NCI-H524 (cell line): ENCODE measurements at places on chromosomes 2 and 18.
A peak's percentile ranks its signal among the peaks of the same experiment; 100 is the strongest.

DNA sequence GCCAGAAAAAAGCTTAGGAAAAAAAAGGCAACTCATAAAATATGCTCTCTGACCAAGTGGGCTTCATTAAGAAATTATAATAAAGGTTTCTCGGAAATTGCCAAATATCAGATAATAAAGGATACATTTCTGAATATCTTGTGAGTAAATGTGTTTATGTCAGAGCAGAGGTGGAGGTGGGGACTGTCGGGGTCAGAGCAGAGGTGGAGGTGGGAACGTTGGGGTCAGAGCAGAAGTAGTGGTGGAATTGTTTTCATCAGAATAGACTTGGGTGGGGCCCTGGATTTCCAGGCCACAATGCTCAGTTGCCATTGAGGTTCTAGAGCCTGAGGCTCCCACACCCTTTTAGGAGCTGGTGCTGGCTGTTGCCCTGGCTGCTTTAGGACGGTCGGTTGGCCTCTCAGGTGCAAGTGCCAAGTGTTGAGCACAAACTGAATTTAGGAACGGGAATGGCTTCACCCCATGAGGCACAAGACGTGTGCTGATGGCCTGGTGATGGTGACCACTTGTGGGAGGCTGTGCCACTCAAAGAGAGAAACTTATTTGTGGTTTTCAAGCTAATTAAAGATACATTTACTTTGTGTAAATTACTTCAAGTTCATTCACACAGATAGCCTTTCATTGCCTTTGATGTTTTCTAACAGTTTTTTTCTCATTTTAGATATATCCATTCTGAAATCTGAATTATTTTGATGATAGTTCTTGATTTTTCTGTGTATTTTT is 131.5 kb downstream of the ATP9B start:
- DNase-seq: no peak

- DNase-seq: no peak
These were observed 40.5 kb upstream of the GAREM1 start for GRCh38 chr18:32511147-32511546.

DNA sequence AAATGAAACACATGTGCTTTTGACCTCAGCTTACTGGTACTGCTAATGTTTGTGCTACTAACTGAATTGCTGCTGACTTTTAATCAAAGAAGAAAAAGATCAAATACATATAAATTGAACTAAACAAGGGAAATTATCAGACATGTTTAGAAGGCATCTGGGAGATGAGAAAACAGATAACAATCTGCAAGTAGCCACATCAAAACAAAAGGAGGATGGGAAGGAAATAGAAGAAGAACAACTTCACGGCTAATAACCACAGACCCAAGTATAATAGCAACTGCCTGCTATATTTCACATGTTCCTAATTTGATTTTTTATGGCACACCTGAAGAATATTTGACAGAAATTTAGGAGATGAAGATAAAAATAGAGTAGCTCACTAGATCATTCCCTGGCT is 542.6 kb upstream of the SYT4 start:
- no peak for DNase-seq

DNA sequence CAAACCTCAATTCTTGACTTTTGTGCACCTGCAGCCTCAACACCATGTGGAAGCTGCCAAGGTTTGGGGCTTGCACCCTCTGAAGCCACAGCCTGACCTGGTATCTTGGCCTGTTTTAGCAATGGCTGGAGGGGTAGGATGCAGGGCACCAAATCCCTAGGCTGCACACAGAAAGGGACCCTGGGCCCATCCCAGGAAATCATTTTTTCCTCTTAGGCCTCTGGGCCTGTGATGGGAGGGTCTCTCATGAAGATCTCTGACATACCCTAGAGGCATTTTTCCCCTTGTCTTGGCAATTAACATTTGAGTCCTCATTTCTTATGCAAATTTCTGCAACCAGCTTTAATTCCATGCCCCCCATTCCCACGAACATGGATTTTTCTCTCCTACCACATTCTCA is 10.2 kb downstream of the IL18R1 start:
- DNase-seq: no peak

- peak; percentile 22 for DNase-seq
These were observed 454.6 kb upstream of the TRIB2 start for GRCh38 chr2:12261986-12262680.

DNA sequence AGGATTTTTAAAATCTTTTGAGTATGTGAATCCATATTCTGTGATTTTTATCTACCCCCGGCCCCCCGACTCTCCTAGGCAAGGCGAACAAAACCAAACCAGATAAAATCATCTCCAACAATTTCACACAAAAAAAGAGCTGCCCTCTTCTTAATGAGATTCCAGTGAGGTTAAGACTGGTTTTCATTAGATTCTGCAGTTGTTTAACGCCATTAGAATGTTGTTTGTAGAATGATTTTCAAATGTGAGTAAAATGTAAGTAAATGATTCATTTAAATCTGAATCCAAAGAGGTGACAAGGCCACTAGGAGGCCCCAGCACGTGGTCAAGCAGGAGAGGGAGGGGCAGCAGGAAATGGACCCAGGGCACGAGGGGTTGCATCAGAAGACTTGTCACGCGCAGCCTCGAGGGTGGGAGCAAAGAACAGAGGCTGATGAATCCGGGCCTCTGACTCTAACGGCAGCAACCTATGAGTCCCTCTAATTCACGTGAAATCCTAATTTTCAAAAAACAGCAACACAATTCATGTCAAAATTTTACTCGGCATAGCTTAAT is 24.3 kb upstream of the KLHL29 start:
- no peak for DNase-seq

DNA sequence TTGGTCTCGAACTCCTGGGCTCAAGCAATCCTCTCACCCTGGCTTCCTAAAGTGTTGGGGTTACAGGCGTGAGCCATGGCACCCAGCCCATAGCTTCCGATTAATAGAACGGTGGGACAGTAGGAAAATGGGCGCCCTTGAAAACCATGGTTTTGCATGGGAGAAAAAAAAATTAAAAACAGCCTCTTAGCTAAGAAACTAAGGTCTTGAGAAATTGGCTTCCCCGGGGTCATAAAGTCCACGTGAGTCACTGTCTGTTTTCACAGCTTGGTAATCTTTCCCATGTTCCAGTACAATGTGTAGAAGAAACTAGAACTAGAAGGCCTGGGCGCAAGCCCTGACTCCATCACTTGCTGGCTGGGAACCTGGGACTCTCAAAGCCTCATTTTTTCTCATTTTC is 20.7 kb downstream of the B3GNT2 start:
- no peak for DNase-seq

- DNase-seq: no peak
These were observed 73.8 kb upstream of the ZFP36L2 start for GRCh38 chr2:43300222-43300621.

DNA sequence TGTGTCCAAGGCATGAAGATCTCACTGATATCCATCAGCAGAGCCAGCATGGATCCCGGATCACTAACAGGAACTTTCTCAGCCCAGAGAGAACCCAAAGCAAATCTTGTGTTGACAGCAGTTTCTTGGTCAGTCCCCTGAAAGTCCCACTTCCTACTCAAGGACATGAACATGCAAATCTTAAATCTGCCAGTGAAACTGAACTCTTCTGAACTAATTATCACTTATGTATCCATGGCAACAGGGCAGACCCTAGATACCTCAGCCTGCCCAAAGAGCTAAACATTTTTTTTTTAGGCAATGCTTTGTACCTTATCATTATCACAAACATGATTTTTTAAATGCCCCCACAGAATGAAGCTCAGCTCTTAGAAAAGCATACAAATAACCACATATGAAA is 127.8 kb upstream of the DDX18 start:
- DNase-seq: no peak

DNA sequence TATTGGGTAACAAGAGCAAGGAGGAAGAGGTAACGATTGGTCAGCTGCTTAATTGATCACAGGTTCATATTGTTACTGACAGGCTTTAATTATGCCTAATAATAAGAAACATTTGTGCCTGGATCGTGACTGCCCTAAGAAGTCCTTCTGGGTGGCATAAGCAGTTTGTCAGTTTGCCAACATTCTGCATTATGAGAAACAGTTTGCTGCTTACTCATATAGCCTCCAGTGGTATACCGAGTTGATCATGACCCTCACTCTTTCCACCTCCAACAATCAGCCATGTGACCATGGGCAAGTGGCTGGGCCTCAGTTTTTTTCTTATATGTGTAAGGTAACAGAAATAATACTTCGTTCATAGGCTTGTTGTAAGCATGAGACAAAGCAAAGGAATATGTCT is 96.6 kb upstream of the CABLES1 start:
- DNase-seq: no peak

- no peak for DNase-seq
These were observed 46.0 kb downstream of the SOCS6 start for GRCh38 chr18:70334728-70335329.

GRCh38 chr2:202221873-202222272 is 16.5 kb downstream of the SUMO1 start:
- no peak for DNase-seq

- no peak for DNase-seq
These were observed 529.6 kb downstream of the NR4A2 start for GRCh38 chr2:155802888-155803287.

GRCh38 chr18:48339692-48340091 is 69.5 kb downstream of the ZBTB7C start:
- no peak for DNase-seq

DNA sequence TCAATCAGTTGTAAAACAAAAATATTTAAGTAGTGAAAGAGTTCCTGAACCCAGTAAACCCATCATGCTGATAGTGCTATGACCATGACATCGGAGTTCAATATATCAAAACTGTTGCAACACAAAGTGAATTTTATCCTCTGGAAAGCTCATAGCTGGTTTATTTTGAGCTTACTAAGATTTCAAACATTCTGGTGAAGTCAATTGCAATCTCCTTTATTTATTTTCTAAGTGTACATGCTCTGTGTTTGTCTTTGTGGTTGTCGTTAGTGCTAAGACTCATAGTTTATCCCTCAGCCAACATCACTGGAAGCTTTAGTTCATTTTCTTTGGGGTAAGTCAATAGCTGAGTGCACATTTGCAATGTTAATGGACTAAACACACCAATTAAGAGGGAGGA is 91.9 kb downstream of the QPCT start:
- no peak for DNase-seq

DNA sequence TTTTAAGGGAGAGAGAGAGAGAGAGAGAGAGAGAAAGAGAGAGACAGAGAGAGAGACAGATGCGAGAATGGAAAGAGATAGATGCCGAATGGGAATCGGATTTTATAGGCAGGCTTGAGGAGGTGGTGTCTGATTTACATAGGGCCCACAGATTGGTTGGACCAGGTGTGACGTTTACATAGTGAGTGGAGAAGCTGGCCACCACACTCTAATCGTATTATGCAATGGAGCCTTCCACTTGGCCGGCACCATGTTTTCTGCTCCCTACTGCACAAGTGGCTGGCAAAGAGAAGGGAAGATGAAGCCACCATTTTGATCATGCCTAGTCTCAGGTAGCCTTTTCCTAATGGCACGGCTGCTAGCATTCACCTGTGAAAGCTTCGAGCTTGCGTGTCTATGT is 33.9 kb downstream of the CD8B2 start:
- DNase-seq: no peak

DNA sequence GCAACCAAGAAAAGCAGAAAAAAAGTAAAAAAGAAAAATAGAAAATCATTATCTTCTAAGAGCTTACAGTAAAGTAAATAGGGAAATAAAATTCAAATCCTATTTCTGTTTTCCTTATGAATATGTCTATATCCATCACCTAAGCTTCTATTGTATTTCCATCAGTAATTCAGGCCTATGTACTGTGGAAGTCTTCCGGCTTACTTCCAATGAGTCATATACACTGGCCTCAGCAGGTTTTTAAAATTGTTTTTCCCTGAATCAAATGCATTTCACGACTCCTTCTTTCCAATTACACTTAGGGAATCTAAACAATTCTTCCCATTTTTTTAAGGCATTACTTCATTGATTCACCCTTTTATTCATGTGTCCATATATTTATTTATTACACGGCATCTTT is 164.7 kb downstream of the CCDC102B start:
- no peak for DNase-seq

DNA sequence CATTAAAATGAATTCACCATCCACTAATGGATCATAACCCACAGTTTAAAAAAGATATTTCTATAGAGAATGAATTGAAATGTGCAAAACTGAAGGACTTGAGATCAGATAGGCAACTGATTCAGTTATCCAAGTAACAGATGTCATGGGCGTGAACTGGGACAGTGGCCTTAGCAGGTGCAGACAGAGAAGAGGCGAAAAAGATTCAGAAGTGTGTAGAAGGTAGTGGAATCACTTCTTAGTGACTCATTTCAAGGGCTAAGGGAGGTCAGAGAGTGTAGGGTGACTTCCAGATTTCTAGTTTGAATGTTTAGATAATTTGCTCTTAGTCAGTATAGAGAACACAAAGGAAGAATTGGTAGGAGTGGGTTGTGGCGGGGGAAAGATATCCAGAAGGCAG is 79.7 kb downstream of the EHBP1 start:
- no peak for DNase-seq
